ENCODE measurements at places on chromosomes 5 and 9.
A peak's percentile ranks its signal among the peaks of the same experiment; 100 is the strongest.

- peak; percentile 96 for DNase-seq
Measured at GRCh38 chr9:16413509-16414016, 456.9 kb downstream of the BNC2 start.

GRCh38 chr5:156824800-156825199, 25.3 kb upstream of the PPP1R2B start:
- DNase-seq: peak; percentile 45

DNA sequence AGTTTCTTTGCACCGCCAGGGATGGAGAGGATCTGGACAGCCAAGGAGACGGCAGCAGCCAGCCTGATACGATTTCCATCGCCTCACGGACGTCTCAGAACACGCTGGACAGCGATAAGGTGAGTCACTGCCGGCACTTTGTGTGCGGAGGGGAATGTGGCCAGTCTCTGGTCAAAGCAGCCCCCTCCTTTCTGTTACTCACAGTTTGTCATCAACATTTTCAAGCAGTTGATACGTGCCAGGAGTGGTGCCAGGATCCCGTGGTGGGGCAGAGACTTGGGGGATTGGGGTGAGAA, 175.1 kb upstream of the OTULINL start:
- DNase-seq: peak; percentile 87

- DNase-seq: peak; percentile 57
Measured at GRCh38 chr9:110048976-110049698, 158.8 kb downstream of the C9orf152 start.

DNA sequence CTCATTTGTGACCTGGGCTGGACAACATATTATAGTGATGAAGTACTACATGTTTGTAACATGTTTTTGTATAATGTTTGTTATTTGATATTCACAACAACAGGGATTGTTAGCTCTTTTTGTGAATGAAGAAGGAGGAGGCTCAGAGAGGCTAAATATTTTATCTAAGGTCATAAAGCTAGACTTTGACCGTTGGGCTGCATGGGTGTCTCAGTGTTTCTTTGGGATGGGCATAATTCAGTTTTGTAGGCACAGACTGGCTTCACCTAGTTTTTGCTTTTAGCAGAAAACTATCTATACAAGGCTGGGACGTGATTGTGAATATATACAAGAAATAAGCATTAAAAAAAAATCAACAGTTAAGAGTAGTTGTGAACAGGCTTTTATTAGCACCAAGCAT, 15.0 kb upstream of the GNG10 start:
- DNase-seq: no peak

DNA sequence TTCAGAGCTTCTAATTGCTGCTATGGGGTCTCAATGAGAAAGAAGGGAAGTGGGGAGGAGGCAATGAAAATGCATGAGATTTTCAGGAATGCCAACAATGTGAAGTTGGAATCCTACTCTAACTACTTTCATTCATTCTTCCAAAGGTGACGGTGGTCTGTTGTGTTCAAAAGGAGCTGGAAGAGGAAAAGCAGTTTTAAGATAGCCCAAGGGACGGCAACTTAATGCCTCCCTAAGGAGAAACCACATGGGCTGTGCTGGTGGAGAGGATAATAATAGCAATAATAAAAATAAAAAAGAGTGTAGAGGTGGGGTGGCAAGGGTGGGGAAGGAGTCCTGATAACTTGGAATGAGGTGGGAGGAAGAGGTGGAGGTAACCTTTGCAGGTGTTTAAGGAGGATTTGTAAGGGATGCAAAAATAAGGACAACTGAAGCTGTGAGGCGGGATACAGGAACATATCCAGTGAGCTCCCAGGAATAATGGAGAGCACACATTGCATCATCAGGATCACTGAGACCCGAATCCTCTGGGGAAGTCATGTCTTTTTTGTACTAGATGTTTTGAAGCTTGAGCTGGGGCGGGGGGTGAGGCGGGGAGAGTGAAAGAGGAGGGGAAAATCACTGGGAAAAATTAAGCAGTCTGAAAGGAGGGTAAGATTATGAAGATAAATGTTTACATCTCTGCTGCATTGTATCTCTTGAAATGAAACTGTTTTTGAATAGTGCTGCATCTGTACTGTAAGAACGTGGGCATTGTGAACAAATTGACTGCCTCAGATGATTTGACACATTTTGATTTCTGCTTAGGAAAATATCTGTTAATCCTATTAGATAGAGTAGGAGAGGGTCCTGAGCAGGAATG, 120.1 kb upstream of the TMEM161B start:
- DNase-seq: no peak

DNA sequence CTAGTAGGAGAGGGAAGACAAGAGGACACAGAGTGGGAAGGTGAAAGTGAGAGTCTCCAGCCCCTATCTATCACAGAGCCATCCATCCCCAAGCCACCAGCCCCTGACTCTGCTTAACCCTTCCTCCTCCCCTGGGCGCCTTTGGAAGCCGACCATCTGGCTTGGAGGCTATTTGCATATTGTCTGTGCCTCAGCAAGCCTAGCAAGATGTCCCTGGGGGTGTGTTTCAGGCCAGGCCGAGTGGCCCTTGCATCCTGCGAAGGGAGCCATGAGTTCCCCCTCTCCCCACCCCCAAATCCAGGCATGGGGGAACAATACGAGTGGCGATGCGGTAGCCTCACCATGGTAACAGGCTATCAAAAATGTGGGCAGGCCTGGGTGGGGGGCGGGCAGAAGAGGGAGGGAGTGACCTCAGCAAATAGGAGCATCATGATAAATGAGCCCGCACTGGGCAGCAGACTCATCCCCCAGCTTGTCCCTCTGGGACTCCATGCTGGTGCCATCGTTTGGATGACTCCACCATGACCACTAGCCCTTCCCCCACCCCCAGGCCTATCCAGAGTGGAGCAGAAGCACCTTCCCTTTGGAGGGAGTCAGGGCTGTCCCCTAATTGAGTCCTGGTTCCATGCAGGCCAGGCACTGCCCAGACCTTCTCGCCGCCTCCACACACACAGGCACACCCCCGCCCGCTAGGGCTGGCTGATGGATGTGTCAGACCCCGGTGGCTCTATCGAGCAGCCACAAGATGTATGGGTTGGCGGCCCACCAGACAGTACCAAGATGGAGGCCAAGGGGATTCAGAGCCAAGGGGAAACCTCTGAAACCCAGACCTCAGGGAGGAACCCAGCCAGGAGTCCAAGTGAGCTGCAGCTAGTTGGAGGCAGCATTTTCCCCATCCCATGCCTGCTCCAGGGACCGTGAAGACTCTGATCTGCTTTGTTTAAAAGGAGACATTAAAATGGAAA, 14.6 kb downstream of the URM1 start:
- DNase-seq: no peak

- DNase-seq: no peak
Measured at GRCh38 chr5:126937771-126938170, 92.6 kb downstream of the MARCHF3 start.

GRCh38 chr9:20684035-20684874, at the start of gene FOCAD:
Gene FOCAD (plus strand): TSS chr9:20684259. CDS start chr9:20715354, 31,095 bp downstream.
- DNase-seq: peak; percentile 96

DNA sequence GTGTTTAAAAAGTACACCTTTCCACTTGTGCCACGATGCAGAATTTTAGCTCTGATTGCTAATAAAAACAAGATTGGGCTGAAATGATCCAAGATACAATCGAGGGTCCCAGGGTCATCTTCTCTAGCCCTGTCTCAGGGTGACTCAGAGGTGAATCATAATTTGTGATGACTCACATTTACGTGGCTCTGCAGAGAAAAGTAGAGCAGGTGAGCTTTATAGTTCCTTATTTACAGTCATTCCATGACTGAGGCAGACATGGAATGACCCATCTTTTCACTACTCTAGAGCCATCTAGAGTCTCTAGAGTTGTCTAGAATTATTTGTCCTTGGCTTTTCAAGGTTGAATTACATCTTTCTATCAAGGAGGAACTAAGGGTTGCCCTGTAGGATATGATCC, 155.2 kb downstream of the GAS1 start:
- DNase-seq: no peak

- peak; percentile 75 for DNase-seq
Measured at GRCh38 chr5:73387149-73387591, 61.4 kb downstream of the FOXD1 start.

- peak; percentile 45 for DNase-seq
Measured at GRCh38 chr5:172722327-172722815, 48.6 kb downstream of the DUSP1 start.

DNA sequence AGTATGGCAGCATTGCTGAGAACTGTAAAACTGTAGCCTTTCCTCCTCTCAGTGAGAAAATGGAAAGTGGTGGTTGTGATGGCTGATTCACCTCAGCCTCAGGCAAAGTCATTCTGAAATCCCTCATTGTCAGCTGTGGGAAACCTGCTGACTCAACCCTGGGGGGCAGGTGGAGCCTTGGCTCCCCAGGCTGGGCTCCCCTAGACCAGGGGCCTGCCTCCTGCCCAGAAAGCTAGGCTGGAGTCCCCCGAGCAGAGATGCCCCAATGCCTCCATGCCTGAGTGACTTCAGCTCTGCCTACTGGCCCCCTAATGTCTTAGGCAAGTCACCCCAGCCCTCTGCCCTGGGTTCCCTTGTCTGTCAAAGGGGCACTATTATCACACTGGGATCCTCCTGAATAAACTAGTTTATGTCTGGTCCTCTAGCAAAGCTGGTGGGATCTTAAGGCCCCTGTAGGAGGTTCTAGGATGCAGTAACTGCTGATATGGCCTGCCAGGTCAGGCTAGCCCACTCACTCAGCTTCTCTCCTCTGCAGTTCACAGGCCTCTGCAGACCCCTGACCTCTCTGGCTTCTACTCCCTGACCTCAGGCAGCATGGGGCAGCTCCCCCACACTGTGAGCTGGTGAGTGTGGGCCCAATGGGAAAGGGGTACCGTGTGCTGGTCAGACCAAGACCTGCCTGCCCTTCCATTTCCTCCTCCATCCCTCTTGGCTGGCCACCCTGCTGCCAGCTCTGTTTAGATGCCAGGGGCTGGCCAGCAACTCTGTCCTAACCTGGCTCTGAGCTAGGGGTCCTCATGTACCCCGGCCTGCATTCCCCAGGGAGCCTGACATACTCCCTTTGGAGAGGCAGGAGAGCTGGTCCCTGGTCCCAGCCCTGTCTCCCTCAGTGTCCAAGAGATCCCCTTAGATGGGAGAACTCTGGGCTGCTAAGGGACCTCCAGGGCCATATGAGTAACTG, 24.2 kb downstream of the TCF7 start:
- DNase-seq: peak; percentile 54

All from mesenchymal stem cell (in vitro differentiated cells and primary cell).